ENCODE measurements at places on chromosomes 3 and 15.

DNA sequence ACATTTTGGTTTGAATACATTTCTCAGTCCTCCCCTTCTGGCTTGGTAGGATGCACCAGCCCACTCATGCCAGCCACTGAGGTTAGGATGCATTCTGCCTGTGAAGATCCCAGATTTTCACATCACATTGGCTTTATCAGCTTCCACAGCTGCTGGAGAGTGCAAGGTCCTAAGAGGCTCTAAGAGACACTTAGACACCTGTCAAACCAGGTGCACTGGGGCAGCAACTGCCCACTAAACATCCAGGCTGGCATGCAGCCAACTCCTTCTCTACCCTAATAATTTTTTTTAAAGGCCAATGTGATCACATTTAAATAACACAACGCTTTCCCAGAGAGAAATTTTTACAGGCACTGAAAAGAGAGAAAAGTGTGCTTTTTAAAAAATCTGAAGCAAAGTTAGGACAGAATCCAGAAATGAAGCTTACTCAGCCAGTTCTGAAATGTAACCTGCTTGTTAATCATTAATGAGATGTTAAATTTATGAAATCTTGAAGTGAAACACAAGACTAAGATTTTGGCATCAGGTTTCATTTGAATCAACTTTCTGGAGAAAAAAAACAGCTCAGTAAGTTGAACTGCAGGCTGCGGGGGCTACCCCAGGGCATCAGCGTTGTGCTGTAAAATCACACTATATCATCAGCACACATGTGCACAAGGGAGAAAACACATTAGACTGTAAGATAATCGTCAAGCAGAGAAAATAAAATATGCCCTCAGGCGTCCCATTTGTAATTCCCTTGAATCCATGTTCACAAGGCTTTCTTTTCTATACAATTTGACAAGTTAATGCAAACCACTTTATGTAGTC, 312.9 kb downstream of the ZBBX start:
- no peak for DNase-seq

GRCh38 chr3:42979044-42979972, at the start of gene GASK1A:
Gene GASK1A (plus strand): TSS chr3:42979311. CDS start chr3:42979643, 332 bp downstream.
- peak; percentile 86 for DNase-seq

DNA sequence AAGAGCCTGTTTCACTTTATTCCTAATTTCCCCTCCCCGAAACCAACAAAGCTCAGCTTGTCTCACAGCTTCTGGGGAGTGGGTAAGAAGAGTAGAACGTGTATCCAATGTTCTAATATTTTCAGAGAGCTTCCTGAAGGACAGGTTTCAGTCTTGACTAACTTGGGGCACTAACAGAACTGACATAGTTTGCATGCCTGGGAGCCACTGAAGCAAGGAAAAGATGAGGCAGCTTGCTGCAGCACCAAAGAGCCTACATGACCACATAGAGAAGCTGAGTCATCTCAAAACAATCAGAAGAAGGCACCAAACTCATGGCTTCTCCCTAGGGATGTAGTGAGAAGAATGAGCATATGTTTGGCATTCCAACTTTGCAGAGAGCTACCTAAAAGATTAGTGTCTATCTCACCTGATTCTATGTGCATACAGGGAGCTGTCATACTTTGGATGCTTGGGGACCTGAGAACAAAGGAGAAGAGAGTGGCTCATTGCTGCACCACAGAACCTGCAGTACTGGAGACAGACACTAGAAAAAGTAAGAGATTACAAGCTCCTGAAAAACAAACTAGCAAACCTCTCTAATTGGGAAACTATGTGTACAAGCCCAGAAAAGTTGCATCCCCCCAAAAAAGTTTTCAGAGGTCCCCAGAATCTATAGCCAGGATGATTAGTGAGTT, 86.9 kb downstream of the DCLK3 start:
- no peak for DNase-seq

DNA sequence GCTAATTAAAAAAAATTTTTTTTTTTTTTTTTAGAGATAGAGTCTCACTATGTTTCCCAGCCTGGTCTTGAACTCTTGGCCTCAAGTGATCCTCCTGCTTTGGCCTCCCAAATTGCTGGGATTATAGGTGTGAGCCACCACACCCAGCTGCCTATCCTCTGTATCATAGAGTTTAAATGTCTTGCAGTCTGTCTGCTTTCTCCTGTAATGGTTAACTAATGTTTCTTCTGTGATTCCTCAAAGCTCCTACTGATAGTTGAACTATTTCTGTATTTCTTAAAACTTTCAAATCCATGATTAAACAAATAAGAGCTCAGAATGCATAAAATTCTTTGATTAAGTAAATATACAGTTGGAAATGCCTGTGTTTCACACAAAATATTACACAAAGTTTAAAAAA, 115.4 kb upstream of the TPM1 start:
- DNase-seq, result no peak

DNA sequence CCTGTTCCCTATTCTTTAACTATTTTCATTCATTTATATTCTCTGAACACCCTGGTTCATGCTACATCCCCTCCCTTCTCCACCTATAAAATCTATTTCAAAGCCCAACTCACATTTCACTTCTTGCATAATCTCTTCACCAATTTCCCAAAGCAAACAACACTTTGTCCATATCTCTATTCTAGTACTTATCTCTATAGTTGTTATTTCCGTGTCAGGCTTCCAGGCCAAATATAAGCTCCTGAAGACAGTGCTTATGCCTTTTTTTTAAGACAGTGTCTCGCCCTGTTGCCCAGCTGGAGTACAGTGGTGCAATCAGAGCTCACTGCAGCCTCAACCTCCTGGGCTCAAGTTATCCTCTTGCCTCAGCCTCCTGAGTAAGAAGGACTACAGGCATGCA, 43.6 kb downstream of the DNAH12 start:
- no peak for DNase-seq
